EL (cell line): ENCODE measurements at places on chromosomes 6 and 20.
A peak's percentile ranks its signal among the peaks of the same experiment; 100 is the strongest.

DNA sequence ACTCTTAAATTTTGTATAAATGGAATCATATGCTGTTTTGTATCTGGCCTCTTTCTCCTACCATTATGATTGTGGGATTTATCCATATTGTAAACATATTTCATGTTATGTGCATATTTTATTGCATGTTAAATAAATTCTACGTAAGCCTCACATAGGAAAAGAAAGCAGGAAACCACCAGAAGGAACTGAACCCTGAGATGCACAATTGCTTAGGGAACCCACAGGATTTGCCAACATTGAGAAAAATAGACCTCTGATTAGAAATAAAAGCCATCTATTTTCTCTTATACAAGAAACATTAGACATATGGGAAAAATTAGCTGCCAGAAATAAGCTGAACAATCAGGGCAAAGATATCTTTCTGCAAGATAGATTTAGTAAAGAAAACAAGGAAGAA lies 111.2 kb upstream of the CARMIL1 start:
- no peak for DNase-seq

DNA sequence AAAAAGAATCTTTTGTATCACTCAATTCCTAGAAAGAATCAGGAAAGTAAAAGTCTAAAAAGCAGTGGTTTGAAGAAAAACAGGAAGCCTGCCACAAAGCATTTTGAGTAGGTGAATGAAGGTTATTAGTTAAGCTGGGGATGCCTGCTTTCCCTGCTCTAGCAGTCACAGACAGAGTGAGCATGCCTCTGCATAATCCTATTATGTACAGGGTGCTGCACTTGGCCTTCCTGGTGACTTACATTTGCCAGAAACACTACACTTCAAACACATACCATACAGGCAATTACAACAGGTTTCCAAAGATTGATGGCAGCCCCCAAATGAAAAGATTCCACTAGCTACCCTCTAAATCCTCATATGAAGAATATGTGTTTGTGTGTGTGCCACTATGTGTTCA lies 130.8 kb downstream of the TPBG start:
- DNase-seq = no peak

- DNase-seq = peak; percentile 83
Observed at GRCh38 chr20:11216451-11217314, 542.9 kb upstream of the JAG1 start.

DNA sequence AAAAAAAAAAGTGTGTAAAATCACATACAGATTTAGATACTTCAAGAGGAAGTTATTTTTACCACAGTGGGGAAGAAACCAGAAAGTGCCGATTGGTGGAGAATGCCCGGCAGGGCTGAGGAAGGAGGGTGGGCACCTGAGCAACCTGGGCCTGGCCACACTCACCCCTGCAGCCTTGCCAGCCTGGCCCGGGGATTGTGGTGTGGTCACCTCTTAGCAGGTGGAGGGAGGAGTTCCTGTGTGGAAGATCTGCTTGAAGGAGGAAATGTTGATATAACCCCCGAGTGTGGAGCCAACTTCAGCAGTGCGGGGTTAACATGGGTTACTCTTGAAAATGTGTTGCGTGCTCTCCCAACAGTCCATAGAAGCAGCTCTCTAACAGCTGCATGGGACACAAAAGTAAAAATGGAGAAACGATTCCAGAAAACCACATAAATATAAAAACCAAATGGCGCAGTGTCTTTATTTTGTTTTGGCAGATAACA lies 14.7 kb downstream of the UST start:
- no peak for DNase-seq

DNA sequence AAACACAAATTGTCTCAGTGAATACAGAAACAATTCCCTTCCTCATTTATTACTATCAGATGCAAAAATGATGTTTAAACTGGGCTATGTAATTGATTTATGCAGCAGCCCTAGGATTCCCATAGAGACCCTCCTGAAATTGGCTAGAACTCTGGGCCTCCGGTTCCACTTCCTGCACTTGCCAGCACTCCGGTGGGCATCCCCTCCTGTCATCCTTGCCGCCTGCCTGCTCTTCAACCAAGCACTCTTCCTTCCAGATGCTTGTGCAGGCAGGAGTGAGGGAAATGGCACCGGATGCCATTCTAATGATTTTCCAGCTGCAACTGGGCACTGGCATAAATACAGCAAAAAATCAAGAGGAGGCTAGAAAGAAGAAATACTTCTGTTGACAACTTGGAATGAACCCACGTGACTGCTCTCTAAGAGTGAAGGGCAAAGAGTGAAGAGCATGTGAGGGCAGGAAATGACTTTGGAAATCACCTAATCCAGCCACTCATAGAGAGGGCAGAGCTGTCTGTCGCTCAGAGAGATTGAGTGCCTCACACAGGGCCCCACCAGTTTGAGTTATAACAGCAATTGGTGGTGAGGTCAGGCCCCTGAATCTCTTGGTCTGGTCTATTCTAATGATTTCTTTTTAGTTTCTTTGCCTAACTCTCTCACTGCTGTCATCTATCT lies 3.7 kb upstream of the NEDD9 start:
- no peak for DNase-seq

DNA sequence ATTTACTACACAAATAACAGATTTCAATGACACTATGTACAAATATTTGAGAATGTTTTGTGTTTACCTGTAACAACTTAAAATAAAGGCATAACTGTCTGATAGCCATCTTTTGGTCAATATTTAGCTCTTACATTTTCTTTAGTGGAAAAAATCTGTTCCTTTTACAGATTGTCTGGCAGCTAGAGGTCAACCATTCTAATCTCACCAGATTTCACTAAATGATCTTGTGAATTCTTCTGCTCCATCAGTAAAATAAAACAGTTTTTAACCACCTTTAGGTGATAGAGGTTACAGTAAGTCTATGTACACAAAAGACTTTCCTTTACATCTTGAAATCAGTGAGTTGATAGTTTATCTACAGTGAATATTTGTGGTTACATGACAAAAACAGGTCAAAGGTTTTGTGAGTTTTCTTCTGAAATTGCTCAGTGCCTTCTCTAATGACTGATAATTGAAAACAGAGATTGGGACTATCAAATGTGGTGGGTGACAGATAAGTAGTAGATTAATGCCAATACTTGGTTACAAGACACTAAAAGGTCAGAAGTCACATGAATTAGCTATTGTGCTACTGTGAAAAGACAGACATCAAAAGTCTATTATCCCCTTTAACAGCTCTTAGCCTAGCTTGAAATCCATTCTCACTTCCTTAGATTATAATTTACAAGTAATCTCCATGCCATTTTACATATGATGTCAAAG lies 47.4 kb downstream of the BMP5 start:
- DNase-seq = peak; percentile 51

GRCh38 chr6:1892716-1893115 lies 283.0 kb downstream of the FOXC1 start:
- no peak for DNase-seq

- DNase-seq = peak; percentile 81
Observed at GRCh38 chr6:31822036-31822821, 5.3 kb upstream of the HSPA1B start.

- no peak for DNase-seq
Observed at GRCh38 chr20:9078826-9079731, 10.2 kb downstream of the PLCB4 start.

- DNase-seq = no peak
Observed at GRCh38 chr6:26554447-26554696, 16.2 kb downstream of the HMGN4 start.

DNA sequence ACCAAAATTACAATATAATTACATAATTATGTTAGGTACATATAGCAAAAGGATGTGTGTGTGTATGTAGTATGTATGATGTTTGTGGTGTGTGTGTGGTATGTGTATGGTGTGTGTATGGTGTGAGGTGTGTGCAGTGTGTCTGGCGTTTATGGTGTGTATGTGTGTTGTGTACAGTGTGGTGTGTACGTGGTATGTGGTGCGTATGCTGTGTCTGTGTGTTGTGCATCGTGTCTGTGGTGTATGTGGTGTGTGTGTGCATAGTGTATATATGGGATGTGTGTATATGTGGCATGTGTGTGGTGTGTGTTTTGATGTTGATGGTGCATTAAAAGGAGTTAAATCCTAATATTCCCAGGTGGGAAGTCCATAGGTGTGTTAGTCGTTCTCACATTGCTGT lies 62.8 kb downstream of the PLG start:
- no peak for DNase-seq
